ENCODE measurements at places on chromosomes 2 and 18.

DNA sequence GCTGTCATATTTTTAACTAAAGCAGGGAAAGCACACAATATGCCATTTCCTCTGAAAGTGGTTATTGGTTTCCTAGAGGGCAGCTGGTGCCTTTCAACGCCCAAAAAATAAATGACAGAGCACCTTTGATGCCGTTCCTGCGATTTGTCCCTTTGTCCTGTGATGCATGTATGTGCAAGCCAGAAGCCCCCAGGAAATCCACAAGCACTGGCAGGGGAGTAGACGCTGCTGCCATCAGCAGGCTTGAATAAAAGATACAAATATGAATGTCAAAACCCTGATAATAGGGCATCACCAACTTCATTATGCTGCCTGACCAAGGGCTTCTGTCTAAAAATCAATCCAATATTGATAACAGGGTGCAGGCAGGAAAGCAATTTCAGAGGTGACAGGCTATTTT lies 246.1 kb downstream of the FBXO15 start:
- DNase-seq = no peak

- DNase-seq = no peak
These were observed 13.6 kb upstream of the SS18 start for GRCh38 chr18:26104035-26104434.

DNA sequence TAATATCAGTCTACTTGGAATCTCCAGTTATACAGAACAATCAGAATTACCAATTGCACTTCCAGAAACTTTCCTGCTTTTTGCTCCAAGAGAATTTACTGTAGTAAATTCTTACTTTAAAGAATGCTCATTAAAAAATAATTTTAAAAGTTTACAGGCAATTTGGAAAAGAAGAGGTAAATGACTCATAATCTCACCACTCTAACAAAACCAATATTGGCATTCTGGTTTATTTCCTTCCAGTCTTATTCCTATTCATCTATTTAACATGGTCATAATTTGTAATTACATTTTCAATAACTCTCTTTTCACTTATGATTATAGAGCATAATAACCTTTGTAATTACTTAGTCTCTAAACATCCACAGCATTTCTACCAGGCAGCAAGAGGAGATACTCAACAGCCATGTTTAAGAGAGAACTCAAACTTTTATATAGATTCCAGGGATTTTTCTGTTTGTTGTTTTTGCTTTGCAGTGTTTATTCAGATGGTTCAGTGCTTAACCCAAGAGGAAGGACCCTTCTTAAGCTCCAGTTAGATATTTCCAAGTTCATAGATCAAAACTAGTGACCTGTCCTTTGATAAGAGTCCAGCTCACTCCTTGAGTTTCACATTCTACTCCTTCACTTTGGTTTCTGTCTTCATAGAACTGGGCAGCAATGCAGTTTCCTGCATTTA lies 464.7 kb downstream of the TXNL1 start:
- DNase-seq = no peak

DNA sequence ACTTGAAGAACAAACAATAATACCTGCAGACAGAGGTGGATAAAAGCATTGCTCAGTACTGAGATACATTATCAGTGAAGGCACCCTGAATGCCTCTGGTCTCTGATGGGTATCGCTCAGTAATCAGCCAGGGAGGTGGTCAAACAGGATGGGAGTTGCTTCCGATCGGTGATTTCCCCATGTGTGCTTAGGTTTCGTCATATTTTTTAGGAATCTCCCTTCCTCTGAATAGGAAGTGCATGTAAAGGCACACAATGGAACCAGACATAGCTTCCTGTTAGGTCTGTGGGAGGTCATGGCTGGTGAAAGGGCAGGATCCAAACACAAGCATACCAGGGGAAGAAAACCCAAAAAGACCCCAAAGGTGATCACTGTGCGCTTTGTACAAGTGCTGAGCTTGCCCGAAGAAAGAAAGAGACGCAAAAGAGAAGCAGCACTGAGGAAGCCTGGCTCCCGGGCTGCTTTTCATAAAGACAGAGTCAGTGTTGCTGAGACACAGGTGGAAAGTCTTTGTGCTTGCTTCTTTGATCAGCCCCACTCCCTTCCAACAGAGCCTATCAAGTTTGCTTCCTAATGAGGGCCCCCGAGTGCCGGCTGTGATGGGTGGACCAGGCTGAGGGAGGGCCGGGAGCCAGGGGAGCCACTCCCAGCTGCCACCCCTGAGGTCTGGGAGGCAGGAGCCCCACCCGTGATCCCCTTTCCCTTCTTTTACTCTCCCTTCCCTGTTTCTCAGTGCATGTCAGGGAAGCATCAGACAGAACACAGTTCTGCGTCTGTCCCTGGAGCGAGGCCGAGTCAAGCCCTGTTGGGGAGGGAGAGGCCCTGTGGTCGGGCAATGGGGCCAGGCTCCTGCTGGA lies 138.2 kb downstream of the SH3RF3 start:
- no peak for DNase-seq

GRCh38 chr2:8123464-8123863 lies 558.4 kb upstream of the ID2 start:
- DNase-seq = no peak

- DNase-seq = no peak
These were observed 79.6 kb downstream of the KLF7 start for GRCh38 chr2:207086136-207086535.

- DNase-seq = peak; percentile 94
These were observed 79.0 kb downstream of the CIB4 start for GRCh38 chr2:26561918-26562810.

GRCh38 chr2:74944987-74945787 lies 13.3 kb upstream of the POLE4 start:
- no peak for DNase-seq

- DNase-seq = no peak
These were observed 365.9 kb upstream of the MEX3C start for GRCh38 chr18:51563396-51563795.

DNA sequence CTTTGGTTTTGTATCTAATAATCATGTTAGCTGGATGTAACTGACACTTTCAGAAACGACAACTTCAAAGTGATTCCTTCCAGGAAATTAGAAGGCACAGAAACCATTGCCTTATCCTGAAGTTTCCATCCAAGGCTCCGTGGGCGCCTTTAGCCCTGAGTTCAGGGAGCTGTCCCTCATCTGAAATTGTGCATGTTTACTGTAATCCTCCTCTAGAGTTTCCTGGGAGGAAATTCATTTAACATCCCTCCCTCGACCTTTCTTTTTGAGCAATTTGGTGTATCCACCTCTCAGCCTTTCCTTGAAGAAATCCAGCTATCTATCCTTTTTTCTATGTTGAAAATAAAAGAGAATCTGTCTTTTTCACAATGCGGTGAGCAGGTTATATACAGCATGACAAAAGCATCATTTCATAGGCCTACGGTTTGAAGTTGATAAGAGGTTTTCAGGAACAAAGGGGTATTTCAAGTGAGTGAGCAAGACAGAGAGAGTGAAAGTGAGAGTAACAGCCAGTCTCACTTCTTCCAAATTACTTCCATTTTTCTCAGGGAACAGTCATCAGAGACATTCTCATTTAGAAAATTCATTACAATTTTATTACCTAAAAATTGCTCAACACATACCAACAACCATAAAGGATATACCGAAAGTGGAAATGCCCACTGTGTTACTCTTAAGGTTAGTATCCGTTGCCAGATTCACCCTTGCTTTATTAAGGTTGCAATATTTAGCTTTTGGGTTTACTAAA lies 167.3 kb downstream of the MREG start:
- DNase-seq = no peak

GRCh38 chr2:106137731-106138521 lies 56.2 kb downstream of the UXS1 start:
- no peak for DNase-seq

GRCh38 chr2:36485521-36485920 lies 112.4 kb downstream of the FEZ2 start:
- DNase-seq = no peak

DNA sequence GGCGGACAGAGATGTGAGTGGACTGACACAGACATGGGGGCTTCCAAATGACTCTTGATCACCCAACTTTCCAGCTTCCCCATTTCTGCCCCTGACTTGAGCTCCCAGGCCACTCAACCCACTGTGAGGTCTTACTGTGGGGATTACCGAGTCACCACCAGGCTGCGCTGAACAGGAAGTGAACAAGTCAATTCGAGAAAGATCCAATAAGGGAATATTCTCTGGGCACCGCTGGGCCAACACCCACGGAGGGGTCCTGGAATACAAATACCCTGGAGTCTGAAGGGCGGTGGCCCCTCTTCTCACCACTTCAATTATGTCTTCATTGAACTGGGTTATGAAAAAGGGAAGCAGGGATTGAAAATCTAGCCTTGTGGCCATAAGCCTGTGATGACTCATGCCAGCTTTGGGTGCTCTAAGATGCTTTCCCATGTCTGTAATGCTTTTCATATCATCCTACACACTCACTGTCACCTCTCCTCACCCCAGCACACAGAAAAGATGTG lies 37.7 kb downstream of the BCL11A start:
- DNase-seq = no peak

DNA sequence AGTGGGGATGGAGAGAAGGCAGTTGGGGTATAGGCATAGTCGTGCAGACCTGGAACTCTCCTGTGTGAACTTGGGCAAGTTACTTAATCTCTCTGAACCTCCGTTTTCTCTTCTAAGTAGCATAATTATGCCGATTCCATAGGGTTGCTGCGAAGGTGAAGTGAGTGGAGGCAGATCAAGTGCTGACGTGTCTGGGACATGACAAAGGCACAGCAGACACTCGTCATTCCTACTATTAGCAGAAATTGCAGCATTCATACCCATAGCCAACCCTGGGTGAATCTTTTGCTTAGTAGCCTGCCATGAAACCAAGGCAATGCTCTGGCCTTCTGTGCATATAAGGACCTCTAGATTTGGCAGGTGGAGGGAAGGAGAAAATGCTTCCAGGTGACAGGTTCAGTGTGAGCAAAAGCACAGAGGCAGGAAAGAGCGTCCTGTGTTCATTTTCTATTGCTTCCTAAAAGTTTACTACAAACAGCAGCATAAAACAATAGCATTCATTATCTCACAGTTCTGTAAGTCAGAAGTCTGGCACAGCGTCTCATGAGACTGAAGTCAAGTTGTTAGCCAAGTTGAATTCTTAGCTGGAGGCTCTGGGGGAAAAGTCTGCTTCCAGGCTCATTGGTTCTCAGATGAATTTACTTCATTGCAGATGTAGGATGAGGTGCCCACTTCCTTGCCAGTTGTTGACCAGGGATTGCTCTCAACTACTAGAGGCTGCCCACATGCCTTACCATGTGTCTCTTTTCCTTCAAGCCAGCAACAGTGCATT lies 77.8 kb downstream of the CTIF start:
- no peak for DNase-seq

DNA sequence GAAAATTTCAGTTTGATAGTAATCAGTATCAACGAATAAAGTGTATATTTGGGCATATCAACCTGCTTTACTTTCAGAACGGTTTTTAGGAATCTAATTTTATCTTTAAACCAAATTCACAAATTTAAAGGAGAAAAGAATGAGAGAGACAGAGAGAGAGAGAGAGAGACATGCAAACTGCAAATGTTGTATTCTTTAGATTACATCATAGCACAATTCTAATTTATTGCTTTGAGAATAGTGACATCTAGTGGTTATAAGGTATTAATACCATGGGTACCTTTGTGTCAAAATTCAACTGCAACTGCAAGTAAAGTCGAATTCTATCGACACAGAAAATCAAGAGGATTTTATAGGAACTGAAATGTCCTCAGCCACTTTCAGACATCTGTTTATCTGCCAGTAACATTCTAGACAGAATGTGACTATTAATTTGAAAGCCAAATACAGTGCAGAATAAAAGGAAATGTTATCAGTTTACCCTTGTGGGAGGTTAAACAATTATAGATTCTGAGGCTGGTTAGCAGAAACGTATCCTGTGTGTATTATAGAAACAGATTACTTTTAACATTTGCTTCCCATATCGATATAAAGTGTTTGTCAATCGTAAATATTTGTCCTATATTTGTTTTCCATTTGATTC lies 529.8 kb upstream of the VRK2 start:
- peak; percentile 17 for DNase-seq

GRCh38 chr2:46309052-46309953 lies 12.1 kb downstream of the EPAS1 start:
- DNase-seq = no peak

- DNase-seq = no peak
These were observed 33.8 kb downstream of the HS1BP3 start for GRCh38 chr2:20617081-20617575.

DNA sequence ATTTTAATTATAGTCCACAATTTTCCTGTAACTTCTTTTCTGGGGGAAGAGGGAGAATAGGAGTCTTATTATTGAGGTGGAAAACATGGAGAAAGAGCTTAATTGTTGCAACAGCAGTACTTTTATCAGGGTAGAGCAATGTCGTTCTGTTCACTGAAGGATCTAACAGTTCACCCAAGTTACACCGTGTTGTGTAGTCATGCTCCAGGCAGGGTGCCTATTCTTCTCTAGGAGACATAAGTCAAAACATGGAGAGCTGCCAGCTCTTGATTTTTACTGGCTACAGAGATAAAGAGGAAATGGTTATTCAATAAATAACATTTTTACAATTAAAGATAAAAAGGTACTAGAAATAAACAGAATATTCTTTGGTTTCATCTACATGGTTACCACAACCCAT lies 594.3 kb upstream of the NETO1 start:
- DNase-seq = peak; percentile 90

GRCh38 chr2:97359861-97360584 lies 229.7 kb downstream of the ANKRD36B start:
- DNase-seq = no peak

GRCh38 chr18:78579854-78580577 lies 399.6 kb upstream of the SALL3 start:
- DNase-seq = no peak

- DNase-seq = peak; percentile 4
These were observed 99.3 kb downstream of the GATA6 start for GRCh38 chr18:22268641-22269128.
